ENCODE measurements at places on chromosomes 3 and 15.

- no peak for DNase-seq
Measured at GRCh38 chr15:68525815-68526214, 53.0 kb upstream of the CORO2B start.

DNA sequence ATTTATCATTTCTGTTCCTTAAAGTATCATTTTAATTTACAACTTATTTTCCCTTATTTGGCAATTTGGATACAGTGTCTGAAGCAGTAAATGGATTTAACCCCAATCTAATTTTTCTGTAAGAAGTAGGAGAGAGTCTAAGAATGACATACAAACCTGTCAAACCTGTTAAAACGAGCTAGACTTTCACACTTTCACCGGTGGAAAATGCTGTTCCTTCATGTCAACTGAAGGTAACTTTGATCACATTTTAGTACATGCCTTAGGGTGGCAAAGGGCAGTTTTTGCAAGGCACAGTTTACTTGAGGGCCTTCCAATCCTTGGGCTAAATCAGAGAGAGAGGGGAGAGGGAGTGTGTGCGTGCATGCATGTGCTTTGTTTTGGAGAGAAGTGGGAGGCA, 221.4 kb downstream of the THSD4 start:
- DNase-seq = peak; percentile 38

- peak; percentile 52 for DNase-seq
Measured at GRCh38 chr15:79099692-79100091, 9.1 kb upstream of the RASGRF1 start.

DNA sequence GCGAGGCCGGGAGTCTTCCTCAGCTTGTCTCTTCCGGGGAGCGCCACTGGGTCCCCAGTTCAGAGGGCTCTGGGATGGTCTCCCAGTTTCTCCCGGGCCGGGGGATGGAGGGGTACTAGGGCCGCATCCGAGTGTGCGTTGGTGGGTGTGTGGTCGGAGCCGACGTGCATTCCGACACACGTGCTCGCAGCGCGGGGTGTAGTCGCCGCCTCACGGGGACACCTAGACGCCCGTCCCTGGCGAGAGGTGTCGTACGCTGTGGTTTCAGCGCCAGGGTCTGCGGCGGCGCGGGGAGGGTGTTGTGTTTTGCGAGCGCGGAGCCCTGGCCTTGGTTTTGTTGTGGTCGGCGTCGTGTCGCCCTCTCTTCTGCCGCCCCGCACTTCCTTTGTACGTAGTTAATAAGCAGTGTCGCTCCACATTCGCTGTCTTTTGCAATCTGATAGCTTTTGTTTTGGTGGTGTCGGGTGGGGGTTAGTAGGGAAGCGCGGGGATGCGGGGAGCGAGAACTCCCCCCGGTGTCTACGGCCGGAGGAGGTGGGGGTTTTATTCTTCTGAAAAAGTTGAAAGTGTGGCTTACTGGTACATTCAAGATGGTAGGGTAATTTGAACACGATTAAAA, 2.2 kb downstream of the IGF1R start:
- no peak for DNase-seq

DNA sequence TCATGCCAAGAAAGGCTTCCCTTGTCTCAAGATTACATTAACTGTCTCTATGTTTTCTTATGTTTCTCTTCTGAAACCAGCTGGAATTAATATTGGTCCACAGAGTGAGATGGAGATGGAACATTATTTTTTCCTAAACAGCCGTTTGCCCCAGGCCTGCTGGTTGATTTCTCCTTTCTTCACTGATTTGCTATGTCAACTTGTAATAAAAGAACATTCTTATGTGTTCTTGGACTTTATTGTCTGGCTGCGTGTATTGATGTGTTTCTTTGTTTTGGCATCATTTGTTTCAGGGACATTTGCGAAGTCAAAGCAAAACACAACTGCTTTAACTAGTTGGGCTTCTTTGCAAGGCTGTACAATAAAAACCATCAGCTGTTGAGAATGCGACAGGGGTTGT, 168.5 kb downstream of the FAM43A start:
- DNase-seq = no peak

DNA sequence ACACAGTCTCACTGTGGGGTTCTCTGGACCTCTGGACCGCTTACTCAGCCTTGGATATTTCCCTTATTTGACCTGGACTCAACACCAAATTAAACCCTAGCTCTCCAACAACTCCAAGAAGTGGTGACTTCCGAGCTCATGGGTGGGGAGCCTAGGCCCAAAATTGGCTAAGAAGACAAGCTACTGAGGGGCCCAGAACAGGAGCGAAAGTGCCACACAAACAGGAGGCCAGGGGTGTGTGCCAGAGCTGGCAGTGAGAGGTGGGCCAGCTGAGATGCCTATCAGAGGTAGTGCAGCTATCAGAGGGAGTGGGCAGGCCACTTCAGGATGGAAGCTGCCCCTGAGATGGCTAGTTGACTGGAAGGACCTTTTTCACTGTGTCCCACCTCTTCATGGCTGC, 151.1 kb upstream of the PRR20G start:
- no peak for DNase-seq

GRCh38 chr15:28897861-28898585, 12.2 kb downstream of the APBA2 start:
- DNase-seq = no peak

- DNase-seq = no peak
Measured at GRCh38 chr3:45026957-45027356, 854 bp downstream of the CLEC3B start.

GRCh38 chr15:58701376-58701775, 48.1 kb downstream of the ADAM10 start:
- DNase-seq = no peak

GRCh38 chr3:148218222-148218621, 479.5 kb upstream of the AGTR1 start:
- DNase-seq = no peak

- no peak for DNase-seq
Measured at GRCh38 chr3:174202561-174202960, 656.6 kb upstream of the NAALADL2 start.
